ENCODE measurements at places on chromosomes 3 and 15.

DNA sequence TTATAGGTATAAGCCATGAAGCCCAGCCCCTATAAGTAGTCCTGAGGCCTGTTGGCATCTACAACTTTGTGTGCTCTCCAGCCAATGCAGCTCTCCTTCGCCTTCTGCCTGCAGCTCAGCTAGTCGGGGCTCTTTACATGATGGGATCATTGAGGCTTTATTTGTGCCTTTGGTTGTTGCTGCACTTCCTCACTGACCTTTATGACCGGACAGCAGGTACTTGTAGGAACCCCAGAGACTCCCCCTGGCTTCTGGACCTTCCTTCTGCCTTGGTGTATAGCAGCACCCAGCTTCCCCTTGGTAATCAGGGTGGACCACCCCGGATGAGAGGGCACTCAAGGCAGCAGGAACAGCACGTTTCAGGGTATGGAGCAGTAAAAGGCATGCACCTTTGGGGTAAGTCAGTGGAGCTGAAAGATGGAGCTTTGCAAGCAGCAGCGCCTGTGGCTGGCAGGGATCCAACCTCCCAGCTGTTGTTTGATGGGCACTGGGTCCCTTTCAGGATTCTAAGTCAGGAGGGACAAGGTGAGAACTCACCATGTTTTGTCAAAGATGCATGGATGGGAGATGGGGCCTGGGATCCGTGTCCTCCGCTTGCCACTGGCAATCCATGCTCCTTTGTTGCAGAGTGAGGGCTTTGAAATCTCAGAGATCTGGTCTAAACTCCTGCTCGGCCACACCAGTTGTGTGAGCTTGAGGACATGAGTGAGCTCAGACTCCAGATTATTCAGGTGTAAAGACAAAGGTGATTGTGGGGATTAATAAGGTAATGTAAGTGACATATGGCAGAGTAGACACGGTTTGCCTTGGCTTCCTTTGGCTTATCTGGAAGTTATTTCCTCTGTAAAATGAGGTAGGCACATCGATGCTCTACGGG, 65.1 kb upstream of the KLF13 start:
- H3K4me3 ChIP-seq = no peak overlapping the region
- no peak for DNase-seq
- H3K4me1 ChIP-seq = no peaks in the 10 kb centered on the region
- no peak overlapping the region for H3K27ac ChIP-seq

- H3K4me3 ChIP-seq = no peak overlapping the region
- no peak for DNase-seq
- H3K4me1 ChIP-seq = no peaks in the 10 kb centered on the region
- peaks cover 33% of the 10 kb centered on the region for H3K36me3 ChIP-seq
- no peaks in the 10 kb centered on the region for H3K27me3 ChIP-seq
- H3K27ac ChIP-seq = no peak overlapping the region
Observed at GRCh38 chr15:59157840-59158700, 48.6 kb upstream of the LDHAL6B start.

DNA sequence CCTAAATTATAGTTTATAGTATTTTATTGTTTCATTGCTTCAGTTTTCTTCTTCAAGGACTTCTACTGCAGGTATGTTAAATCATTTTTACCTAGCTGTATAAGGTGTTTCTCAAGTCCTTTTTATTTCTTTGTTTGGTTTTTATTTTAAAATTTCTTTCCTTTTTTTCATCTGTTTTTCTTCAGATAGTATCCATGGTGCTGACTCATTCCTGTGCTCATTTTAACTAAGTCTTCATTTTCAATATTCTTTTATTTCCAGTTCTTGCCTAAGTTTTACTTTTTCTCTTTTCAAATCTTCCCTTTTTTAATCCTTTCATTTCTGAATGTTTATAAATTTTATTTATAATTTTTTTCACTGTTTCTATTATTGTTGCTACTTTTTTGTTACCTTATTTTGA, 42.3 kb upstream of the STIMATE start:
- no peak overlapping the region for H3K4me3 ChIP-seq
- H3K4me1 ChIP-seq = no peaks in the 10 kb centered on the region
- no peaks in the 10 kb centered on the region for H3K27me3 ChIP-seq
- H3K36me3 ChIP-seq = no peaks in the 10 kb centered on the region
- no peak for DNase-seq

GRCh38 chr3:17039594-17039993, 154.8 kb downstream of the PLCL2 start:
- no peaks in the 10 kb centered on the region for H3K36me3 ChIP-seq
- no peak overlapping the region for H3K4me3 ChIP-seq
- peak; percentile 92 for DNase-seq
- H3K4me1 ChIP-seq = peaks cover 2% of the 10 kb centered on the region
- H3K27ac ChIP-seq = no peak overlapping the region
- H3K27me3 ChIP-seq = no peaks in the 10 kb centered on the region

DNA sequence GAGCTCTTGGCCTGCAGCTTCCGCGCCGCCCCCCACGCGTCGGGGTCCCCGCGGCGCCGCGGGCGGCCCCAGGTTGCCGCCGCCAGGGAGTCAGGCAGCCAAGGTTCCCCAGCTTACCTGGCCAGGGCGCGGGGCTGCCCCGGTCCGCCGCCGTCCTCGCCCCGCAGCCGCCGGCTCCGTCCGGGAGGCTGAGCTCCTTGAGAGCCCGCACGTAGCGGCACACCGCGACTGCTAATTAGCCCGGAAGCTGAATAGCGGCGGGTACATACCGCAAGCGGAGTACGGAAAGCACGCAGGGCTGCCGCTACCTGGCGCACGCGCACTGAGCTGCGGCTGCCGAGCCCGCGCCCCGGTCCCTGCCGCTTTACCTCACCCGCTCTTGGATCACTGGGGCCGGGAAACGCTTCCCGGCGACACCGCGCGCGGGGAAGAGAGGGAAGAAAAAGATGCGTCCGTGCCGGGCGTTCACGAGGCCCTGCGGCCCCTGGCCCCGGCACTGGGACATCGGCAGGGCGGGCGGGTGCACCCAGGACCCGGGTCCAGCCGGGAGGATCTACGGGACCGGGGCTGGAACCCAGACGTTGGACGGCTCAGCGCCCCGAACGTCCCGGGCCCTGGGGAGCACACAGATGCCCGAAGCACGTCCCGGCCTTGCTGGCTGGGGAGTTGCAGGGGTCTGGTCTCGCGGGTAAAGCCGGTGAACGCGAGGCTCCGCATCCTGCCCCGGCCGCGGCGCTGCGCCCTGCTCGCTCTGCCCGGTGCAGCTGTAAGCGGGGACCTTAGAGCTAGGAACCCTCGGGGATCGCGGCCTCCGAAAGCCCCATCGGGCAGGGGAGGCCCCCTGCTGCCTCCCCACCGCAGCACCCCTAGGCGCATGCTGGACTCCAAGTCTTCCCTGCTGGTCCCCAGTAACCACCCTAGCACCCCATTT, at the start of gene GOLGA8B:
Gene GOLGA8B (minus strand): TSS at position 253 of the 931 bp plus-strand sequence. CDS start 47,739 bp downstream, outside the sequence.
- H3K36me3 ChIP-seq = no peaks in the 10 kb centered on the region
- no peaks in the 10 kb centered on the region for H3K27me3 ChIP-seq
- H3K4me1 ChIP-seq = peaks cover 9% of the 10 kb centered on the region
- DNase-seq = peak; percentile 41

- no peak for DNase-seq
- no peaks in the 10 kb centered on the region for H3K4me1 ChIP-seq
- H3K36me3 ChIP-seq = no peaks in the 10 kb centered on the region
- no peak overlapping the region for H3K27ac ChIP-seq
Observed at GRCh38 chr15:96374499-96374898, 44.0 kb downstream of the NR2F2 start.

DNA sequence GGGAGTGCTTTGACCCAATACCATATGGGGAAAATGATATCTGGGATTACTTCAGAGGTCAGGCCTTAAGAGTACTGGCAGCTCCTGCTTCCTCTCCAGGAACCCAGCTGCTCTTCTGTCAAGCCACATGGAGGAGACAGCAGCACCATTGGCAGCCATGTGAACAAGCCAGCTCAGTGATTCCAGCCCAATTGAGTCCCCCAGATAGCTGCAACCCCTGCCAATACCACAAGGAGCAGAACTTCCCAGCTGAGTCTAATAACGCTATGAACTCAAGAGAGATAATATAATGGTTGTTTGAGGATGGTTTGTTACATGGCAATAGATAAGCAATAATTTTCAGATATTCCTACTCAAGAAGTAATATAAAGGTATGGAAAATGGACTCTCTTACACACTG, 126.8 kb upstream of the CPNE4 start:
- DNase-seq = no peak
- H3K27ac ChIP-seq = no peak overlapping the region
- no peak overlapping the region for H3K4me3 ChIP-seq
- H3K27me3 ChIP-seq = no peaks in the 10 kb centered on the region
- no peaks in the 10 kb centered on the region for H3K36me3 ChIP-seq

DNA sequence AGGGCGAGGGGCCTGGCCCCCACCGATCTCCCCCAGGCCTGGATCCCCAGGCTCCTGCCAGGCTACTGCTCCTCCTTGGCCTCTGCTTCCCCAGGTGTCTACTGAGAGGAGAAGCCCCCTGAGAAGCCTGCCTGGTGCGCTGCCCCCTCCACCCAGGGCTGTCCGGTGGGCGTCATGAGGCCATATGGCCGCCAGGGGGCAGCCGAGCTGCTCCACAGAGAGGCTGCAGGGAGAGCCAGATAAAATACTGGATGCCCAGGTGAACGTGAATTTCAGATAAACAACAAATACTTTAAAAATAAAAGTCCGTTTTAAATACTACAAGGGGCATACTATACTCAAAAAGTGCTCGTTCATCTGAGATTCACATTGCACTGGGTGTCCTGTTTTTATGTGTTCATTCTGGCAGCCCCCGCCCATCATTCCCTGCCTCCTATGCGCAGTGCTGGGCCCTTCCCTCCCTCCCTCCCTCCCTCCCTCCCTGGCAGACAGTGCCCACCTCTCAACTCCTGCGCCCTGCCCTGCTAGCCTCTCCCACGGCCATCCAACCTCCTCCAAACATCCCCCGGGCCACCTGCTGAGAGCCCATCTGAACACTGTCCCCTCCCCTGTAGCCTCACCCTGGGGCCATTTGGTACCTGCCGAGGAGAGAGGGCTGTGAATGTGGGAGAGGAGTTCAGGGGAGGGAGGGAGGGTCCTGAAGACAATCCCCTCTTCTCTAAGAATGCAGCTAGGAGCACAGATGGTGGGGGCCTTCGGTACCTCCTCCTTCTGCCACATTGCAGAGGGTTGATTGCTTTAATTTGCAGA, 29.6 kb downstream of the PSTPIP1 start:
- no peak overlapping the region for H3K27ac ChIP-seq
- no peak overlapping the region for H3K4me3 ChIP-seq
- no peaks in the 10 kb centered on the region for H3K27me3 ChIP-seq
- no peaks in the 10 kb centered on the region for H3K36me3 ChIP-seq

DNA sequence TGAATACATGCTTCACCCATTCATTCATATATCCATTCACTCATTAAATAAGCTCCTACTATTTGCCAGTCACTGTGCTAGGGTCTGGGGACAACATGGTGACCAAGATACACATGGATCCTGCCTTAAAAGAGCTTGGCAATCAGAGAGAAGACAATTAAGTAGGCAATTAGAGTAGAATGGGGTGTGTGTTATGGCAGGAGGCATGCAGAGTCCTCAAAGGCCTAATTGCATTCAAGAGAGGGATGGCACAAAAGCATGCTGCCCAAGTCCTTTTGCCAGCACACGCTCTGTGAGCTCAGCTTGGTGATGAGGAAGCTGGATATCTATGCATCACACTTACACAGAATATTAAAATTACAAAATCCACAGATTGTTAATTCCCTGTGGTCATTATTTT, 2.8 kb upstream of the PRICKLE2 start:
- peaks cover 14% of the 10 kb centered on the region for H3K4me1 ChIP-seq
- peaks cover 2% of the 10 kb centered on the region for H3K36me3 ChIP-seq
- H3K27ac ChIP-seq = no peak overlapping the region
- H3K4me3 ChIP-seq = no peak overlapping the region
- DNase-seq = no peak
- no peaks in the 10 kb centered on the region for H3K27me3 ChIP-seq

DNA sequence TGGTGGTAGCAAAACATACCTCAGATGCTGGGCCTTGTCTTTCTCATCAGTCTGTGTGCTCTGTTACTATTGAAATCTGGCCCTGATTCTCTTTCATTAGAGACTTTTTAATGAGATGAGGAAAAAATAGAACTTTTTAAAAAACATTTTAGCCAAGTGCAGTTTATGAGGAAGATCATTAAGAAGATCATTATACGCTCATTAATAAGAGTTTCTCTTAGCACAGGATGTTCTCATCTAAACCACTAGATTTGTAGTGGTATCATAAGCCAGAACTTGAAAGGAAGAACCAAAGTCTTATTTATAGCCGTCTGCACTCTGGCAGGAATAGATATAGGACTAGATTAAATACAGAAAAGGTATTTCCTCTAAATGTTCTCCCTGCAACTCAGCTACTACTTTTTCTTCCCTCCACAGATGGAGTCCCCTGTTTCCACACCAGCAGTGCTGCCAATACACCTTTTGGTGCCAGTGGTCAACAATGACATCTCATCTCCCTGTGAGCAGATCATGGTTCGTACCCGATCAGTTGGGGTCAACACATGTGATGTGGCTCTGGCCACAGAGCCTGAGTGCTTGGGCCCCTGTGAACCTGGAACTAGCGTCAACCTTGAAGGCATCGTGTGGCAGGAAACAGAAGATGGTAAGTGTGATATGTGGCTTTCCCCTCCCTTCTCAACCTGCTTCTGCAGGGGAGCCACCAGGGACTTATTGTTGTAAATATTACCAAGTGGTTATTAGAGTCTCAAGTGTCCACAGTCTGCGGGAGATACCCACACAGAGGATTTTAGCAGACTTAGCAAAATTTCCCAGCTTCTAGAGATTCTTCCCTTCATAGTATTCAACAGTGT, 152.8 kb downstream of the RBPMS2 start:
- H3K27ac ChIP-seq = no peak overlapping the region
- peaks cover 9% of the 10 kb centered on the region for H3K36me3 ChIP-seq
- DNase-seq = no peak
- H3K4me1 ChIP-seq = peaks cover 6% of the 10 kb centered on the region

- H3K4me3 ChIP-seq = no peak overlapping the region
- H3K27me3 ChIP-seq = no peaks in the 10 kb centered on the region
- H3K36me3 ChIP-seq = no peaks in the 10 kb centered on the region
Observed at GRCh38 chr15:42594095-42594494, 18.7 kb downstream of the STARD9 start.

DNA sequence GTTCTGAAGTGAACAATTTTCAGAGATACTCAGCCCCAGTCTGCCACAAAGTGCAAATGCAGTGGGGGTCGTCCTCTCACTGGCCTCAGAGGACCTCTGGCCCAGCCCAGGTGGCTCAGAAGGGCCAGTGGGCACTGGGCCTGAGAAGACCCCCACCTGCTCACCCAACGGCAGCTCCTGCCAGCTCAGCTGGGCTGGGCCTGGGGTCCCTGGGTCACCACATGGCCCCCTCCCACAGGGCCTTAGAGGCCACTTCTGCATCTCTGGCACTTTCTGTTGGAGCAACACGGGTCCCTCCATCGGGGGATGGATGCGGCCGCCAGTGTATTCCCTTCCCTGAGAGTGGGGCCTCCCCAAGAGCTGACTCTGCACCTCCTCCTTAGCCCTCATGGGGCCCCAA, 262.7 kb upstream of the KCNH8 start:
- H3K4me3 ChIP-seq = no peak overlapping the region
- DNase-seq = no peak
- no peaks in the 10 kb centered on the region for H3K4me1 ChIP-seq
- H3K27me3 ChIP-seq = no peaks in the 10 kb centered on the region

DNA sequence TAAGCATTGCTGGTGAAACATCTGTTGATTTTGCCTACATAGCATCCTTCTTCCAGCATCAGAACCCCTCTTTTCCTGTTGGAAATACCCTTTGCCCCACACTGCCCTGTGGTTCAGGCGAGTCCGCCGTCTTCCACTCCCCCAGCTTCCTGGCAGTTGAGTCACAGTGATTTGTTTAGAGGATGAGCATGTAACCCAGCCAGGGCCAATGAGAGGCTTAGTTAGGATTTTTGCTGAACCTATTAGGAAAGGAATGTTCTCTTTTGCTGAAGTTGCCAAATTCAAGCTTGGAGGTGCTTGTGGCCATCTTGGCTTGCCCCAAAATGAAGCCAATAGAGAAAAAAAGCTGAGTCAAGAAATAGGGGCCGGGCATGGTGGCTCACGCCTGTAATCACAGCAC, 19.0 kb upstream of the MEX3B start:
- H3K4me1 ChIP-seq = no peaks in the 10 kb centered on the region
- peak; percentile 65 for DNase-seq
- no peak overlapping the region for H3K4me3 ChIP-seq
